Stimulated activated CD4-positive, alpha-beta T cell treated with anti-CD3 and anti-CD28 coated beads, Interleukin-1b, Interleukin-23, amount 100 ng/mL, for 4 hours (primary cell): ENCODE measurements at places on chromosomes 1 and 21.

DNA sequence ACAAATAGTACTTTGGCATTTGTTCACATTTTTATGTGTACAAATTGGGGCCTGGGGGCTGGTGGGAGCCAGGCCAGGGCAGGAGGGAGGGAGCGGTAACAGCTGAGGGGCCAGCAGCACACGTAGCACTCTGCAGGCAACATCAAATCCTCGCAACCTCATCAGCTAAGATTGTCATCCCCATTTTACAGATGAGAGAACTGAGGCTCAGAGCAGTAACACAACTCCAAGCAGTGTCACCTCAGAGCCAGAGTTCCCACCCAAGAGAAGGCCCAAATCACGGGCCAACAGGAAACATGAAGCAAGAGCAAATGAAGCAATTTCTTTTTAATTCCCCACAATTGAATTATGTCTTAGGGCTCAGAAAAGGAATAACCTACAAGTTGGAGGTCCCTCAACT, 14.1 kb downstream of the IFFO2 start:
- DNase-seq: no peak

DNA sequence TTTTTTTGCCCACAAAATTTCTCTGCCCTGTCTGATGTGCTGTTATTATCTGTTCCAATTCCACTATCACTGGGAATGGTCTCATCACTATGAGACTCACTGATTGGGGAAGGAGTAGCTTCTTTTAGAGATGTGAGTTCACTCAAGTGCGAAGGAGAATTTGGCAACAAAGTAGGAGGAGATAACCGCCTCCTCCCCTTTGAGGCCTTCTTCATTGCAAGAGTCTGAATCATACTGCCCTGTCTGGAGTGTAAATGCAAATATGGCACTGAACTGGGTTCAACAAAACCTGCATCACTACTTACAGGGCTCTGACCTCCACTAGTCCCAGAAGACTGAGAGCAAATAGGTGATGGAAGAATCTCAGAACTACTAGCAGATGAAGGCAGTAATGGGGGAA, 83.4 kb downstream of the ASH1L start:
- no peak for DNase-seq

DNA sequence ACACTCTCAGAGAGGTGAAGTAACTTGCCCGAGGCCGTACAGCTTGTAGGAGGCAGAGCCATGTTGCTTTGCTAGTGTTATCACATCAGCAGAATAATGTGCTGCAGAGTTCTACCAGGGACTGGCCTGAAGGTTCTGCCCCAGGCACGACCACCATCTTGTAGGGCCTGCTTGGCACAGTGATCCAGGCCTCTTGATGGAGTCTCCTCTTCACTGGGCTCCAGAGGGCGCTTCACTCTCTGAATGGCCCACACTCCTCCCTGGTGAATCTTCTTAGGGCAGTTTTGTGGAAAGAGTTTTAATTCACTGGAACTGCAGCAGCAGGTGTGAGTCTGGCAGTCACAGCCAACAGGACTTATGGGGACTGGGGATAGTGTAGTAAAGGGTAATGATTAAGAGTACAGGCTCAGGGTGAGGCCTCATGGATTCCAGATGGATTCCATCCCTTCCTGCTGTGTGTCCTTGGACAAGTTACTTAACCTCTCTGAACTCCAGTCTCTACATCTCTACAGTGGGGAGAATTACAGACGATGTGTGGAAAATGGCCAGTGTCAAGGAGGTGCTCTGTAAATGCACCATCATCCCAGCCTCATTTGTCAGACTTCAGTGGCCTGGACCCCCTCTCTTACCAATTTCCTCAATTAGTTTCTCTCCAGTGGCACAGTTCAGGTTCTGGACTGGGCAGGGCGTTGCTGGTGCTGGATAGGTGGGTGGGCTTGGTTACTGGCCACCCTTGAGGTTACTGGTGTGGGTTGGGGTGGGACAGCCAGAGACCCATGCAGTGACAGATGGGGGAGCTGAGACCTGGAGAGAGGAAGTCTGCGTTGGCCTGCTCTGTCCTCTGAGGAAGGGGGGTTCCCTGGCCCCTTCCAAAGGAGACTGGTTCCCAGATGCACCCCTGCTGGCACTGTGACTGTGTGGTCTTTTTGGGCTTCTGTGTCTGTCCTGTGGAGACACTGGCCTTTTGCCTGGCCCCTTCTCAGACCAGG, 45.9 kb upstream of the CSF3R start:
- no peak for DNase-seq

DNA sequence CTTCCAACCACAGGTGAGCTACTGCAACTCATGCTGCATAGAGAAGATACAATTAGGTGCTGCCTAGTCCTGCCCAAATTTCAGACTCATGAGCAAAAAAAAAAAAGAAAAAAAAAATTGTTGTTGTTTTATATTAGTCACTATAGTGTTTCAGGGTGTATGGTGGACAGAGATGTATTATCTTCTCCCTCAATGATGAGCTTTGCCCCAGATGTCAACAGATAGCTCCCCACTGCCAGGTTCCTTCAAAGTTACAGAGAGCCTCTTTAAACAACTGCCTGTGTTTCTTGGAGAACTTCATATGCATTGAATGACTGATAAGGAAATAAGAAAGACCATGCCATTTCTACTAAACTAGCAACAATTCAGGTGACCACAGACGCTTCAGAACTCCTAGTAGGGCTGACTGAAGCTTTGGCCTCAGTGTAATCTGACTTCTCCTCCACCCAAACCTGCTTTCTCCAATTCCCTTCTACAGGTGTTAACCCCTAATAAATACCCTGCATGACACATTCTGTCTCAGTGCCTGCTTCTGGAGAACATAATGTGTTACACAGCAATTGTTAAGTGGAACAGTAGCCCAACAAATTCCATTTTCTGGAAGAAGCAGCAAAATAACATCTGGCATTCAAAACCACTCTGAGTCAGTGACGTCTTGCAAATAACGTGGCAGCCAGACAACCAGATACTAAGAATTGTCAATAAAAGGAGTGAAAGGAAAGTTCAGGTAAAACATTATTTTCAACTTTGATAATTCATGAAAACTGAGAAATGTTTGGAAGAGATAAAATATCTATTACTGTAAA, 147.7 kb downstream of the CDC42BPA start:
- DNase-seq: no peak

GRCh38 chr1:219806020-219806419, 122.3 kb downstream of the SLC30A10 start:
- no peak for DNase-seq

- no peak for DNase-seq
These were observed 42.5 kb upstream of the CSF3R start for GRCh38 chr1:36525166-36525565.

DNA sequence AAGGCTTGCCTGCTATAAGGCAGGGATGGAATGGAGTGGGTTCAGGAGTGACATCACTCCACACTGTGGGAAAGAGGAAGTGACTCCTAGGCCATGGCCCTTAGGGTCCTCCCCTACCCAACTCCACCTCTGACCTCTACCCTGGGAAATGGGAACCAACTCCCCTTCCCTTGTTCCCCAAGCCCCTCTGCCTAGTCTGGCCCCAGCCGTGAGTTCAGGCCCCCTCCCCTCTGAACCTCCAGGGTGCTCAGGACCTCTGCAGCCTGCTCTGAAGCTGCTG, 3.8 kb upstream of the GUCA2A start:
- DNase-seq: no peak

DNA sequence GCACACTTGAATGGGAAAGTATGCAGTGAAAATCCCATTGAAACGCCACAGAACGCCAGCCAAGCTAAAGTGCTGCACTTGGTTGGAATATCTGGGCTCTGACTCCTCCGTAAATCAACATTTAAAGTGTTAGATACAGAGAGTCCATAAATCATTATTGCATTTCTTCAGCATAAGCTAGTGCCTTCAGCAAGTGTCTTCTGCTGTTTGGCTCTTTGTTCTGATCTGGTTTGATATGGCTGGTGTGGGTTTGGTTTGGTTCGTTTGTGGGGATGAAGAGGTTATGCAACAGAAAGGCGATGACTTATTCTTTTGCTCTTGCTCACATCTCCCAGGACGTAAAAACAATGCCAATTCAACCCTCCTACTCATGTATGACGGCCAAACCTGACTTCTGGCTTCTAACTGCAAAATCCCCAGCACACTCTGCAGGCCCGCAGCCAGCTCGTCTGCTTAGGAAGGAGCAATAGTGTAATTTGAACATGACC, 121.8 kb upstream of the ERG start:
- DNase-seq: no peak

DNA sequence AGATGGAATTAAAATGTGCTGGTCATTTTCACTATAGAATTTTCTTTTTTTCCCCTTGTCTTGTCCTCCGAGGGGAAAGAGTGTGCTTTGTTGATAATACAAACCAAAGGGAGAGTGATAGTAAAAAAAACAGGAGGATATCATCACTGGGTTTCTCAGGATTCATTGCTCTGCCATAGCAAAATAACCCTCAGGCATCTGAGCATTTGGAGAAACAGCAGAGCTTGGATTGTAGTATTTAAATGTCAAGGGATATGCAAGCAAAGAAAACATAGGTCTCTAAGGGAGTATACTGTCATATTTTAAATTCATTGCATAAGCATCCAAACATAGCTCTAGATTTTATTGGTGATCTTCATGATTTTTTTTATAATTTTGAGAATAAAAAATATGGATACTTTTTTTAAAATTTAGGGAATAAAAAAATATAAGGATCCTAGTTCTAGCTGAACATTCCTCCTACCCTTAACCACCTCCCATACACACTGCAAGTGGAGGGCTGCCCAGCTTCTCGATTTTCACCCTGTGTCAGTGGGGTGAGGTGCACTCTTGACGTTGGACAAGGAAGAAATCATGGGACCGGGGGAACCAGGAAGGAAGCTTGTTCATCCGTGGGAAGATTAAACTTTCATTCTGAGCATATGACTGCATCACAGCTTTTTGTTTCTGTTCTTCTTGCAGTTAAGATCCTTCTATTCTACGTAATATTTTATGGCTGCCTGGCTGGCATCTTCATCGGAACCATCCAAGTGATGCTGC, 4.4 kb downstream of the ATP1B1 start:
- DNase-seq: no peak

DNA sequence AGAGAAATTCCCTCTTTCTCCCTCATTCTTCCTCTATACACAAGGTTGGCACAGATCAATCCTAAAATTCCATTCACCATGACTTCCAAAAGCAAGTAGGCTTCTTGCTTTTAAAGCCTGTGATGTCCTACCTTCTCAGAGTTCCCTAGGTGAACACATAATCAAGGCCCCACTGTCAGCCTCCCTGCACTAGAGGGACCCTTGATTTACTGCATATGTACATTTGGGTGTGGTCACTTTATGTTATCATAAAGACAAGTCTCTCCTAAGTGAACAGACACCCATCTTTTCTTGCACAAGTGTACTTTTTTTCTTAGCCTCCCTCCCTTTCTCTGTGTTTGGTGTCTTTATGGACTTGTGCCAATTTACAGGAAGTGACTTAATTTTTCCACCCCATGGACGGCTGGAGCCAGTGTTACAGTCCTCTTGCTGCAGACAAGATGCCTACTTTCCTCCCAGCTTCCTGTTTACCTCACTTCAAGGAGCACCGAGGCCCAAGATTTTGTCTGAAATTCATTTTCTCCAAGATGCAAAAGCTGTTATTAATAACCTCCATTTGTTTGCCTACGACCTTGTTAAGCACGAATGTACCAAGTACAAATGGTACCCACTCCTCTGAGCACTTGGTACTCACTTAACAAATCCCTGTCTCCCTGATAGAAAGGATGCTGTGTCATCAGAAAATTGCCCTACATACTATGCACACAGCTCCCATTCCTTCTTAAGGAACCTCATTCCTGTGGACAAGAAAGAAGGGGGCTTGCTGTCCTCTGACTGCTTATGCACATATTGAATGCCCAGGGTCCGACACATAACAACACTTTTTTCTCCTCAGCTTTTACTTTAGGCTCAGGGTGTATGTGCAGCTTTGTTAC, 82.8 kb upstream of the SLC44A3 start:
- DNase-seq: no peak

GRCh38 chr1:239303289-239303688, 83.1 kb upstream of the CHRM3 start:
- no peak for DNase-seq

- DNase-seq: no peak
These were observed 8.6 kb upstream of the EPHA2 start for GRCh38 chr1:16164213-16165072.

- DNase-seq: no peak
These were observed 202.8 kb downstream of the RRAGC start for GRCh38 chr1:38656726-38657125.

GRCh38 chr1:65423884-65424572, 3.6 kb downstream of the LEPR start:
- DNase-seq: no peak

DNA sequence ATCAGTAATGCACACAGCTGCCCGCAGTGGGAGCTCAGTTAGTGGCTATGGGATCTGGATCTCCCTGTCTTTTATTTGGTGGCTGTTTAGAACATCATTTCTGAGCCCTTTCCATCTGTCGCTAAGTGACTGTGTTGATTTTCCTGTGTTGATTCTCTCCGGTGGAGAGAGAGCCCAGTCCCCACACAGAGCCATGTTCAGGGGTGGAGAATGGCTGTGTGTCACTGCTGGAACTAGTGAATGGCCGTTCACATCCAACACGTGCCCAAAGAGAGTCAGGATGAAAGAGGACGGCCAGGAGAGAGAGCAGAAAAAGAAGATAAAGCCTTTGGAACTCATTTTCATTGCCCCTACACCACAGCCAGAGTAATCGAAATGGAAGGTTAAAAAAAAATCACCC, 76.2 kb downstream of the FBXO2 start:
- no peak for DNase-seq

DNA sequence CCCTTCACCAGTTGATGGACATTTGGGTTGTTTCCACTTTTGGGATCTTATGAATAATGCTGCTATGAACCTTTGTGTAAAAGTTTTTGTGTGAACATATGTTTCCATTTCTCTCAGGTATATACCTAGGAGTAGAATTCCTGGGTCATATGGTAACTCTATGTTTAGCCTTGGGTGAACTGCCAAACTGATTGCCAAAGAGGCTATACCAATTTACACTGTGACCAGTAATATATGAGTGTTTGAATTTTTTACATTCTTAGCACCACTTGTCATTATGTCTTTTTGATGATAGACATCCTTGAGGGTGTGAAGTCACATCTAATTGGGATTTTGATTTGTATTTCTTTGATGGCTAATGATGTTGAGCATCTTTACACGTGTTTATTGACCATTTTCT, 290.1 kb downstream of the DUSP10 start:
- no peak for DNase-seq

GRCh38 chr1:16491056-16491675, 22.9 kb downstream of the RNU1-1 start:
- no peak for DNase-seq

- no peak for DNase-seq
These were observed 581.1 kb upstream of the PLXNA2 start for GRCh38 chr1:208825300-208825699.

DNA sequence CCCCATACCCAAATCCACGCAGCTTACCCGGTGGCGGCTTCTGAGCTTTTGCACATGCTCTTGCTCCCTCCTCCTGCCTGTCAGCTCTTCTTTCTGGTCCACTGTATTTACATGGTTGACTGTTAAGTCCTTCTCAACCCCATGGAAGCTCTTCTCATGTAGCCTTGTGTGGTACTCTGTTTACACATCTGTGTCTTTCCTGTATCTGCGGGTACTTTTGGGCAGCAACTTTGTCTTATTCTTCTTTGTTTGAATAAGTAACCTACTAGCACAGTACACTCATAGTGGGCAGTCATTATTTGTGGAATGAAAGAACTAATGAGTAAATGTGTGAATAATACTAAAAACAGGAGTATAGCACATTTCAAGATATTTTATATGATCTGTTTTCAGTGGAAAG, 88.5 kb upstream of the GPR88 start:
- DNase-seq: no peak

GRCh38 chr1:173009597-173009996, 41.1 kb downstream of the TNFSF18 start:
- no peak for DNase-seq

GRCh38 chr1:33428661-33429060, 2.2 kb downstream of the PHC2 start:
- DNase-seq: no peak
